Muscle of leg (tissue), 16 donors: ENCODE measurements at places on chromosomes 11 and 22. TPM values are rescaled to one million over a fixed set of nuclear protein-coding genes. Genes with fewer than 3 reads are reported as not detected.

DNA sequence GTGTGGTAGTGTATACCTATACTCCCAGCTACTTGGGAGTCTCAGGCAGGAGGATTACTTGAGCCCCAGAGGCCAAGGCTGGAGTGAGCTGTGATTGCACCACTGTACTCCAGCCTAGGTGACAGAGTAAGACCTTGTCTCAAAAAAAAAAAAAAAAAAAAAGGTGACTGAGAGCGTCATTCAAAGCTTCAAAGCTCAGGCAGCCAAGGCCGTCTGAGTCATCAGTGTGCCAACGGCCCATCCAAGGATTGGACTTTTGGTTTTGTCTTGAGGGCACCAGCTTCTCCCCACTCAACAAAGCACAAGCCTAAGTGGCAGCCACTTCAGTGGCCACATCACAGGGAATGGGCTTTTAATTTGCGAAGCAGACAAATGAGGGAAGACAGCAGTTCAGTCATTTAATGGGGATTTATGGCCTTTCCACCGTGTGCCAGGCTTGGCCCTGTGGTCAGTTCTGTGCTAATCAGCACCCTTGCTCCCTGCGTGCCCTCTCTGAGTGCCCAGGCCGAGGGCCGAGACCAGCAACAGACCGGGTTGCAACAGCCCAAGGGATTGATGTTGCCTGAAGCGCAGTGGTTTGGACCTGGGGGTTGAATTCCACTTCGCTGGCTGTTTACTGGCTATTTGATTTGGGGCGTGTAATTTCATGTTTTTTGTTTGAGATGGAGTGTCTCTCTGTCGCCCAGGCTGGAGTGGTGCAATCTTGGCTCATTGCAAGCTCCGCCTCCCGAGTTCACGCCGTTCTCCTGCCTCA lies 30.2 kb upstream of the CRYBB3 start:
- H3K36me3 ChIP-seq = peaks cover 7% of the 10 kb centered on the region
- peaks cover 10% of the 10 kb centered on the region for H3K4me1 ChIP-seq
- H3K27ac ChIP-seq = no peak overlapping the region
- H3K27me3 ChIP-seq = no peaks in the 10 kb centered on the region
- no peak overlapping the region for H3K4me3 ChIP-seq

DNA sequence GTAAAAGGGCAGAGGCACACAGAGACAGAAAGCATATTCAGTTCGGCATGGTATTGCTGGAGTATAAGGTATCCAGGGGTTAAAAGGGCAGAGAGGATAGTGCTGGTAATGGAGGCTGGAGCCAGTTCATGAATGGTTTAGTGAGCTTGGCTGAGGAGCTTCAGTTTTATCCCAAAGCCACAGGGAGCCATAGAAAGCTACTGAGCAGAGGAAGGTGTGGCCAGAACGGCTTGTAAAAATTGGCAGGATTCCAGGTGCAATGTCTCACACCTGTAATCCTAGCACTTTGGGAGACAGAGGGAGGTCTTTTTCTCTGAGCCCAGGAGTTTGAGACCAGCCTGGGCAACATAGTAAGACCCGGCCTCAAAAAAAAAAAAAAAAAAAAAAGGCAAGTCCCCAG lies 186.1 kb downstream of the MYO18B start:
- H3K4me3 ChIP-seq = no peak overlapping the region
- no peaks in the 10 kb centered on the region for H3K4me1 ChIP-seq
- DNase-seq = no peak
- no peak overlapping the region for H3K27ac ChIP-seq
- peaks cover 16% of the 10 kb centered on the region for H3K36me3 ChIP-seq
- H3K27me3 ChIP-seq = peaks cover 2% of the 10 kb centered on the region

CAPRIN1 gene
- 130 TPM for polyA plus RNA-seq

ALDH3B1 gene
- 3.2 TPM for polyA plus RNA-seq

DNA sequence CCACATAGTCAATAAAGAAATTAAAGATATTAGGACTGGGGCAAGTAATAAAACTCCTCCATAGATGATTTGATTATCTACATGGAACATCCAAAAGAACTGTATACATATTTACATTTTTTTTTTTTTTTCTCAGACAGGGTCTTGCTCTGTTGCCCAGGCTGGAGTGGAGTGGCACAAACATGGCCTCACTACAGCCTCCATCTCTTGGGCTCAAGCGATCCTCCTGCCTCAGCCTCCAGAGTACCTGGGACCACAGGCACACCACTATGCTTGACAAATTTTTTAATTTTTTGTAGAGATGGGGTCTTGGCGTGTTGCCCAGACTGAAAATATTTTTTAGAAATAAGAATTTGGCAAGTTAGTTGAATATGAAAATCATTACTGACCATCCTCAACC lies 24.7 kb downstream of the REXO2 start:
- no peaks in the 10 kb centered on the region for H3K36me3 ChIP-seq
- H3K4me1 ChIP-seq = no peaks in the 10 kb centered on the region
- H3K4me3 ChIP-seq = no peak overlapping the region
- DNase-seq = no peak
- no peak overlapping the region for H3K27ac ChIP-seq

DNA sequence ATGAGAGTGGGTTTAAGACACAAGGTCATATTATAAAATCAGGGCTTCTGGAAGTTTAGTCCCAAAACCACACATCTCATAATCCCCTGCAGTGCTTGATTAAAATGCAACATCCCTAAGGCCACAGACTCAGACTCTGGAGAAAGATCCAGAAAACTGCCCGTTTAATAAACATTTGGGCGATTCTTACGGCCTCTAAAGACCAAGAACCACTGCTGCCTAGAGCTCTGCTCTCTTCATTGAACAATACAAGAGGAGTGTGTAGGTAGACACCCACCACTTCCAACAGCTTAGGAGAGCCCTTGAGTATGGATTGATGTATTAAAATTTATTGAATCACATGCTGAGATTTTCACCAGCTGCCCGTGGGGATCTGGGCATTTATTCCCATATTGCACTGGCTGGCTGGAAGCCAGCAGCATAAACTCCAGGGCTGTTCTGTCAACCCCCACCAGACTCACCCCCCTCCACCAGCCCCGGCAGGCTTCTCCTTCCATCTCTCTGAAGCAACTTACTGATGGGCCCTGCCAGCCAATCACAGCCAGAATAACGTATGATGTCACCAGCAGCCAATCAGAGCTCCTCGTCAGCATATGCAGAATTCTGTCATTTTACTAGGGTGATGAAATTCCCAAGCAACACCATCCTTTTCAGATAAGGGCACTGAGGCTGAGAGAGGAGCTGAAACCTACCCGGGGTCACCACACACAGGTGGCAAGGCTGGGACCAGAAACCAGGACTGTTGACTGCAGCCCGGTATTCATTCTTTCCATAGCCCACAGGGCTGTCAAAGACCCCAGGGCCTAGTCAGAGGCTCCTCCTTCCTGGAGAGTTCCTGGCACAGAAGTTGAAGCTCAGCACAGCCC lies 749 bp upstream of the BEST1 start:
- no peaks in the 10 kb centered on the region for H3K36me3 ChIP-seq
- H3K4me1 ChIP-seq = peaks cover 24% of the 10 kb centered on the region

MGAT3 gene
- polyA plus RNA-seq = 4.7 TPM

- DNase-seq = no peak
- H3K4me3 ChIP-seq = no peak overlapping the region
- H3K27ac ChIP-seq = no peak overlapping the region
- no peaks in the 10 kb centered on the region for H3K27me3 ChIP-seq
- no peaks in the 10 kb centered on the region for H3K4me1 ChIP-seq
Observed at GRCh38 chr11:45225277-45225676, 60.9 kb downstream of the SYT13 start.

OR2D2 gene
- polyA plus RNA-seq = not detected

DNA sequence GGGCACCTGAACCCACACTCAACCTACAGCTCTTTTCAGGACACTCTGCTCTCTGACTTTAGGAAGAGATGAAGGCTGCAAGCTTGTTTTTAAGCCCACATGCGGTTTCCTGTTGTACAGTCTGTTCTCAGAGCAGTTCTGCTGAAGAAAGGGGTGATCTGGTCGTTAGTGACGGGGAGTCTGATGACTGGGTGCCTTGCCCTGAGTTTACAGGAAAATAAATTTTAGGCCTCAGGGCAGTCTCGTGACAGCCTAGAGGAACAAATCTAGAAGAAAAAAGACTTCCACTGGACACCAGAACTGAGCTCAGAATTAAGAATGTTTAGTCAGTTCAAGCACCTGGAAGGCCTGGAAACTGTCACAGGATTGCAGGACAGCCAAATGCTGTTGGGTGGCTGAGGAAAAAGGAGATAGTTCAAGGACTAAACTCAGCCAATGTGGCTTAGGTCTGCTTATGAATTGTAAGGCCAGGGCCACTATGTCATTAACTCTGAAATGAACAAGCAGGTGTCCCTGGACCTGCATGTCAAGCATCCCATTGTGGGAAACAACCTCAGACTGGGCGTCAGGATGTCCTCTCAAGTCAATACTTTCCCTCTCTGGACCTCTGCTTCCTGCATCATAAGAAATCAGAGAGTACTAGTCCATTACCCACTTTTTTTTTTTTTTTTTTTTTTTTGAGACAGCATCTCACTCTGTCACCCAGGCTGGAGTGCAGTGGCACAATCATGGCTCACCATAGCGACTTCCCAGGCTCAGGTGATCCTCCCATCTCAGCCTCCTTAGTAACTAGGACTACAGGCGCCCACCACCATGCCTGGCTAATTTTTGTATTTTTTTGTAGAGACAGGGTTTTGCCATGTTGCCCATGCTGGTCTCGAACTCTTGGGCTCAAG lies 5.7 kb downstream of the PIK3IP1 start:
- no peak overlapping the region for H3K27ac ChIP-seq
- peaks cover 4% of the 10 kb centered on the region for H3K36me3 ChIP-seq
- H3K4me3 ChIP-seq = no peak overlapping the region

GRCh38 chr11:81421251-81421860 lies 1312.3 kb downstream of the FAM181B start:
- no peak overlapping the region for H3K4me3 ChIP-seq
- no peaks in the 10 kb centered on the region for H3K27me3 ChIP-seq
- H3K4me1 ChIP-seq = no peaks in the 10 kb centered on the region
- DNase-seq = no peak

DNA sequence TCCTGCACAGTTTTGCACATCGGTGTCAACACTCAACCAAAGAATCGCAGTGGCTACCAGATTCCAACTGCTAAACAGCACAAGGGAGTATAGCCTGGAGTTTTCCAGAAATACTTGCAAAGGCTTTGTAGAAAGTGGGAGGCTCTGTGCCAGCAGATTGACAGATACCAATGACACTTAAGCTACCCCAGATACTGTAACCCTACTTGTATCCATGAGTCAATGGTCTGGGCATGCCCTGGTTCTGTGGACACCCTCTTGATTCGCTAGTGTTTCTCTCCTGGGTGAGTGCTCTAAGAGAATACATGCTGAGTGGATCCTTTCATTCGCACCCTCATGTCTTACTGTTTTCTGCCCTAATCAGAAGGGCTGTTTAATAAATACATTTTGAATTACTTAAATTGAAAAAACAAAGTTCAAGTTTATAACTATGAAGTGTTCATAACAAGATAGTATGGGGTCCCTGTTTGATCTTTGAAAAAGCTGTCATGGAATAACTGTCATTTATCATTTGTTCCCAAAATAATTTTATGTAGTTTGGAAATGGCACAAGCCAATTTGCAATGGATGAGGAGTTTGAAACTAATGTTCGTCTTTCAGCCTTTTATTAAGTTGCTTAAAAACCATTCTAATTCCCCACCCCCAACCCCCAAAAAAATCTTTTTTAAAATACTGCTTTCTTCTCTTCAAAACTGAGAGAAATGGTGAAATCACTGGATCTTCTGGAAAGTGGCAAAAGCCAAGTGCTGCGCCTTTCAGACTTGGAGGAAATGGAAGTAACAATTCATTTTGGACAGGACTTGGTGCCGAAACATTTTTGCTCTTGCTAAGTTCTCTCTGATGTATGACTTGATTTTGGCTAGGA lies 600.5 kb upstream of the TENM4 start:
- H3K36me3 ChIP-seq = no peaks in the 10 kb centered on the region
- no peak for DNase-seq
- no peaks in the 10 kb centered on the region for H3K27me3 ChIP-seq

DNA sequence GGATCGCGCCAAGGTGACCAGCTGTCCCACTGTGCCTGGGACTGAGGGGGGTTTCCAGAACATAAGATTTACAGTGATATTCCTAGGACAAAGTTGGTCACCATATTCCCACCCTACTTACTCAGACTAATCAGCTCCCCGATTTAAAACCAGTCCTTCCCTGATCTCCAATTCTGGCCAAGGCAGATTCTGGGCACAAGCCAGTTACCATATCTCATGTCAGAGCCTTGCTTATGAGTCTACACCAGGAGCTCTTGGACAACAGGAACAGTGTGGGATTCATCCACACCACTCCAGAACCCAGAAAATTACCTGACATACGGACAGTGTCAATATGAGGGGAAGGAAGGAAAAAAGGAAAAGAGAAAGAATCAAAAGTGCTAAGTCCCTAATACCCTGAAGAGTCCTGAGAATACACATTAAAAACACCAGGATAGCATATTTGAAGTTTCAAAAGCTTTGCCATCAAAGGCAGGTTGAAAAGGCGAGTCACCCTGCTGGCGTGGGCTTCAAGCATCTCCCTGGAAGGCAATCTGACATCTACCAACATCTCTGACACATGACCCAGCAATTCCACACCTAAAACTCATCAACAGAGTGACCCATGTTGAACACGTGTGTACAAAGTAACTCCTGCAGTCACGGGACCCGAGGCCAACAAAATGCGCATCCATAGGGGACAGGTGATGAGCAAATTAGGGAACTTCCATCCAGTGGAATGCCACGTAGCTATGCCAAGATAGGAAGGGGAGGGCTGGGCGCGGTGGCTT lies 8.0 kb upstream of the IL2RB start:
- H3K27ac ChIP-seq = no peak overlapping the region
- no peak overlapping the region for H3K4me3 ChIP-seq
- no peaks in the 10 kb centered on the region for H3K36me3 ChIP-seq
- H3K27me3 ChIP-seq = peaks cover 10% of the 10 kb centered on the region
- H3K4me1 ChIP-seq = no peaks in the 10 kb centered on the region

- DNase-seq = no peak
- H3K36me3 ChIP-seq = no peaks in the 10 kb centered on the region
- H3K4me1 ChIP-seq = peaks cover 21% of the 10 kb centered on the region
Observed at GRCh38 chr22:42379966-42380537, 52.2 kb downstream of the NFAM1 start.
